ENCODE measurements at places on chromosomes 3 and 15. TPM values are rescaled to one million over a fixed set of nuclear protein-coding genes. Genes with fewer than 3 reads are reported as not detected.

GRCh38 chr15:80787316-80787715, 8.1 kb downstream of the CEMIP start:
- no peak for DNase-seq

DNA sequence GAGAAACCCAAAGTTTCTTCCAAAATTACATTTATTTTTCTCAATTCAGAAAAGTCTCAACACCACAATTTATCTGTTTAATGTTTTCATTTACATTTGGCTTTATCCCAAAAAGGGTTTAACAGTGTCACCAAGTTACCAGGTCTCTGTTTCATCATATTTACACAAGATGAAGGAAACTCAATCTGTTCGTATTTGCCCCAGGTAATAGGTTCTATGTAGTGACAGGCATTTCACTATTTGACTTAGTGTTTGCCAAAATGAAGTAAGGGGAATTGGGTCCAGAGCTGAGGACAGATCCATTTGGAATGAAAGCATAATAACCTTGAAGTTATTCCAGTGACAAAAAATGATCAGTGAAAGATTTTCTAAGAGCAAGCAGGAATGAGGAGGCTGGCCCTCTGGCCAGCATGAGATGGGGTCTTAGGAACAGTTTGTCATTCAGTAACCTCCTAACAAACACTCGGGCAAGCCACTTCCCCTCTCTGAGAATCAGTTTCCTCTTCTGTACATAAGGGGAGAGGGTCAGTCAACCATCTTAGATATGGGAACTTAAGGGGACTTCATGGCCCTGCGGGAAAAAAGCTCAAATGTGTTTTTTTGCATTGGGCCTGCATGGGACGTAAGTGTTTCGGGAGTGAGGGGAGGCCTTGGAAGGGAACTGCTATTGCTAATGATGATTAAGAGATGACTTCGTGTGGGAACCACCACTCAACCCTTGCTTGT, 31.8 kb downstream of the UMPS start:
- DNase-seq = no peak

- DNase-seq = no peak
These were observed 157.3 kb upstream of the BHLHE40 start for GRCh38 chr3:4821975-4822374.

- no peak for DNase-seq
These were observed 26.1 kb upstream of the MFSD1 start for GRCh38 chr3:158775426-158776410.

DNA sequence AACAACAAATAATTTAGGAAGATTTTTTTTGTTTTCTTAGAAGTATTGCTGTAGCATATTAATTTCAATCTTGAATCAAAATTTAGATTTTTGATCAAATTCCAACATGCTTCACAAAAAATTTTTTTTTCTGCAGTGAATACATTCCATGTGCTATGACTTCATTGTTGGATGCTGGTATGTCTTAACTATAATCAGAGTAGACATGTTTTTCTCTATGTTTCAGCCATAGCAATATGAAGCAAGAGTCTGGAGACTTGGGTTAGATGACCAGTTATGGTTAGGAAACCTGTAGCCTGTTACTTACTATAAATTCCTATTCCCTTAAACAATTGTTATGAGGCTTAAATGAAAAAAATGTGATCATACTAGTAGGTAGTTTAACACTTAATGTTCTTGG, 176.1 kb upstream of the CHL1 start:
- DNase-seq = no peak

DNA sequence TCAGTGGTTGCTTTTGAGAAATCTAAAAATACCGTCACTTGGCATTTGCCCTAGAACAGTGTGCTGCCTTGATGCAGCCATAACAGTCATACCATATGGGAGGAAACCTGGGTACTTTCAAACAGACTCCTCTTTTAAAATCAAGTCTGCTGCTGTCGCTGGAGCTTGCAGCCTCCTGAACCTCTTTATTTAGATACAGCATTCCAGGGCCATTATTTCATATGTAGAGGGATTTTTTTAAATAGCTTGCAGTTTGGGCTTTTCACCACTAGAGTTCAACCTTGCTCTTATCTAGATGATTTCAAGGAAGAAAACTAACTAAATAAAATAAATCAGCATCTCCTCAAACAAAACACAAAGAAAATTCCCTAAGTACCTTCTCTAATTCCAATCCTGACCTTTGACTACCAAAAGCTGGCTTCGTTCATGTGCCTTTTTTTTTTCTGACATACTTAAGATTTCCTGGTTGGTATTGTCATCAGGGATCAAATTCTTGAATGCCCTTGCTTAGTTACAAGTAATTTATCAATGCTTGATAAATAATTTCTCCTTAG, 111.6 kb downstream of the KBTBD8 start:
- no peak for DNase-seq

GRCh38 chr3:141530415-141530768, 43.6 kb downstream of the RASA2 start:
- DNase-seq = no peak

DNA sequence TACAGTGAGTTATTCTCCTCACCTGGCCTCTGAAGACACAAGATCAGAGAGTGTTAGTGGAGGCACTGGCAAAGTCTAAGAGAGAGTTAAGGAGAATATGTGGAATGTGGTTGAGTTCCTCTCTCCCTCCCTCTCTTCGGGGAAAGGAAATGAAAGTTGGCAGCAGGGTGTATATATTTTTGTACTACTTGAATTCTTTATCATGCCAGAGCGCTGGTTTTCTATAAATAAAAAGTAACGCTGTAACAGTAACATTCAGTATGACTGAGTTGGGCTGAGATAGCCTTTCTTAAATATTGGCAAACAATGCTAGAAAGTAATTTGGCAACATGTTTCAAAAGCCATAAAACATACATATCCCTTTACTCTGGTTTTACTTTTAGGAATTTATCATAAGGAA, 77.5 kb upstream of the TNFAIP8L3 start:
- peak; percentile 30 for DNase-seq

Gene MORC1
- total RNA-seq = not detected
